NCI-H1417 (cell line): ENCODE measurements at places on chromosomes 1 and 21.

DNA sequence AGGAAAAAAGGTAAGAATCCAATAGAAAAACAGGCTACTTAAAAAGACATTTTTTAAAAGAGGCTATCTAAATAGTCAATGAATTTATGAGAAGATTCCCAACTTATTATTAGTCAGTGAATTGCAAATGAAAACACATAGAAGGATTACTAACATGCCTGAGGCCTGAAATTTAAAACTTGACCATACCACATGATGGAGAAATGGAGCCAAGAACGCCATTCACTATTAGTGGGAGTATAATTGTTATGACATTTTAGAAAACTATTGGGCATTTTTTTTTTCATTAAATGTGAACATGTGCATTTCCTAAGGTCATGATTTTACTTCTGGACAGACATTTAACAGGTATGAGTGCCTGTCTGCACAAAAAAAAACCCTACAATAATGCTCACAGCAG is 24.8 kb upstream of the OR2B11 start:
- DNase-seq, result no peak

DNA sequence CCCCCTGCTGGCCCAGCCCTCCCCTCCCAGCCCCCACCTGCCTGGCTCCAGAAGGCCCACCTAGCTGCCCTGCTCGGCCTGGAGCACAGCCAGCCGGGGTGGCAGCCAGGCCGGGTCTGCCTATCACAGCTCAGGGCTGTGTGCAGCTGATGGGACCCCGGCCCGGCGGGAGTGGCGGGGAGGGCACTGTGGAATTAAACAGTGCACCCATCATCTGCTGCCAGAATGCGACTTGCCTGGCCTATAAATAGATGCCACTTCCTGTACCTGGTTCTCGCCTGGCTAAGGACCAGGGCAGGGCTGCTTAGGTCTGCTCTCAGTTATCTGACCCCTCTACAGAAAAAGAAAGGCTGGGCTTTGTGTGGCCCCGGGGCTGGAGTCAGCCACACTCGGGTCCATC is 98.2 kb upstream of the VAMP3 start:
- DNase-seq, result no peak

- DNase-seq, result no peak
Measured at GRCh38 chr1:232995189-232995588, 44.8 kb downstream of the NTPCR start.

- DNase-seq, result no peak
Measured at GRCh38 chr21:37149411-37149810, 76.4 kb downstream of the TTC3 start.

DNA sequence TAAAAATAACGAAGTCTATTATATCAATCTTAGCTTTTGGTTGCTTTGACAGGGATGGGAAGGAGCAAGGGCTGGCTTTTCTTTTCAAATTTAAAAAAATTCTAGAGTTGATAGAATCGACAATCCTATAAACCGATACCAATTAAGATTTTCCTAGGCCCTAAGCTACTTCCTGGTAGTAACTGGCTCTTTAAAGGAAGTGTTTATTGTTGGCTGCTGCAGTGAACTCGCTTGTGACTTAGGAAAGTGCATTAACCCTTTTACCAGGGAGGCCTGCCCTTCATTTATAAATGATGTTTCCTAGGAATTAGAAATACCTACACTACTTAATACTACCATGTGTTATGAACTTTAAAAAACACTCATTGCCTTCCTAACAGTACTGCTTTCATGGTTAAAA is 33.2 kb downstream of the ATP5PF start:
- no peak for DNase-seq

DNA sequence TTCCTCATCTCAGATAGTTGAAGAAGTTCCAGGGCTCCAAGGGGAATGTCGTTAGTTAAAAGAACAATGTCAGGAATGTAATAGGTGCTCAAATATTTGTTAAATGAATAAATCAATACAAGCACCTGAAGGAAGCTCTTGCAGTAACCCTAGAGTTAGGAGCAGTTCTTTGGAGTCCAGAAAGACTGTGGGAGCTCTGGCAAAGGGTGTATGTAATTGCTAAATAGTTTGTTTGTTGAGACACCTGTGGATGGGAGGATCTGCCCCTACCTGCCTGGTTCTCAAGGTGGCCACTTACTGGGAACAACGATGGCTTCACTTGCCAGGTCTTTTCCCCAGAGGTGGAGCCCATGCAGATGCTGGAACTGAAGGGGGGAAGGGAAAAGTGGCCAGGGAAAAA is 27.5 kb upstream of the JUN start:
- no peak for DNase-seq

- no peak for DNase-seq
Measured at GRCh38 chr1:184745110-184745509, 9.5 kb downstream of the EDEM3 start.

DNA sequence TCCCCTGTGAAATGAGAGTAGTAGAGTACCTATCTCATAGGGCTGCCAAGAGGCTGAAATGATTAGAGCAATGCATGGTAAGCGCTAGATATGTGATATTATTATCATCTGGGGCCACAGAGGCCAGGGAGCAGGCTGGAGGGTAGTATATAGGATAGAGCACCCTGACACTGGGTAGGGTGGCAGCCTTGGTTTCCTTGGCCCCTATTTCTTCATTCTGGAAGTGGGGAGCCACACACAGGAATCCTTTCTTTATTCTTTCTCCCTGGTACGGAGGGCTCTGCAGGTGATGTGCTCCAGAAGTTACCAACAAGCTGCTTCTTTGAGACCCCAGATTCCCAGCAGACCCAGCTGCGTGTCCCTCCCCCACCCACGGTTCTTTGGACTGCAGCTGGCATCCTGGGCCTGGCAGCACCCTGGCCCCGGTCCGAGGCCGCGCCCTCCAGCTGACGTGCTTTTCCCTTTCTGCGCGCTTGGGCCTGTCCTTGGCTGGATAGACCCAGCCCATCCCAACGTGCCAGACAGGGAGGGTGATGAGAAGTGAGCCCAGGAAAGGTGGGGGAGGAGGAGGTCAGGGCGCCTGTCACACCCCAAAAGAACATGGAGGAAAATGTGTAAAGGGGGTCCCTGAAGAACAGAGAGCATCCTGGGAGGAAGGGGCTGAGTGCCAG is 18.2 kb downstream of the INAVA start:
- DNase-seq, result no peak

GRCh38 chr1:61157468-61157987 is 75.2 kb downstream of the NFIA start:
- no peak for DNase-seq

GRCh38 chr1:193240609-193241008 is 54.2 kb upstream of the B3GALT2 start:
- no peak for DNase-seq

DNA sequence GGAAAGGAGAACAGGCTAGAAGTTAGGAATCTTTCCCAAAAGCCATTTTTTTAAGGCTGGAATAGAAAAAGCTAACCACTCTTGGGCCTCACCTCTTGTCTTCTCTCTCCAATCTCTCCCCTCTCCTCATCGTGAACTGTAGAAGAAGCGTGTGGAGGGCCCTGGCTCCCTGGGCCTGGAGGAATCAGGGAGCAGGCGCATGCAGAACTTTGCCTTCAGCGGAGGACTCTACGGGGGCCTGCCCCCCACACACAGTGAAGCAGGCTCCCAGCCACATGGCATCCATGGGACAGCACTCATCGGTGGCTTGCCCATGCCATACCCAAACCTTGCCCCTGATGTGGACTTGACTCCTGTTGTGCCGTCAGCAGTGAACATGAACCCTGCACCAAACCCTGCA is 19.4 kb downstream of the PPP1R8 start:
- no peak for DNase-seq

- no peak for DNase-seq
Measured at GRCh38 chr1:115790846-115791245, 22.3 kb upstream of the CASQ2 start.
